ENCODE measurements at places on chromosomes 1 and 21.

DNA sequence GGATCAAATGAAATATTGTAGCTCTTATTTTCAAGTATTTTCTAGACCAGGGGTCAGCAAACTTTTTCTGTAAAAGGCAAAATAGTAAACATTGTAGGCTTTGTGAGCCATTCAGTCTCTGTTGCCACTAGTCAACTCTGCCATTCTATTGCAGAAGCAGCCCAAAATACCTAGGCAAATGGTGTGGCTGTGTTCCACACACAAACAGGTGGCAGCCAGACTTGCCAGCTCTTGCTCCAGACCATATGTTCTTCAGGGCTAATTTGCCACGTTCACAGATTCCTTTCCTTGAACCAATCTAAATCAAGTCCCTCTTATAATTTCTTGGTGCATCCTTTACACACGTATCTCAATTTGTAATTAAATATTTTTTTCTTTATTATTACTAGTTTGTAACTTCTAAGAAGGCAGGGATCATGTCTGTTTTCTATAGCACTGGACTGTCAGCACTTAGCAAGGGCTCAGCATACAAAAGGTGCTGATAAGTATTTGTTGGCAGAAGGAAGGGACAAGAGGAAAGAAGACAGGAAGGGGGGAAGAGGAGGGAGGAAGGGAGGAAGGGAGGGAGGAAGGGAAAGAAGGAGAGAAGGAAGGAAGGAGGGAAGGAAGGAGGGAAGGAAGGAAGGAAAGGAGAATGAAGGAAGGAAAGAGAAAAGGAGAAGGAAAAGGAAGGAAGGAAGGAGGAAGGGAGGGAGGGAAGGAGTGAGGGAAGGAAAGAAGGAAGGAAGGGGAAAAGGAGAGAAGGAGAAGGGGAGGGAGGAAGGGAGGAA, 106.5 kb upstream of the EDEM3 start:
- no peak for DNase-seq

- DNase-seq: no peak
Measured at GRCh38 chr1:156259805-156260204, 11.9 kb upstream of the PAQR6 start.

GRCh38 chr1:98053471-98054366, 132.9 kb upstream of the DPYD start:
- DNase-seq: no peak

DNA sequence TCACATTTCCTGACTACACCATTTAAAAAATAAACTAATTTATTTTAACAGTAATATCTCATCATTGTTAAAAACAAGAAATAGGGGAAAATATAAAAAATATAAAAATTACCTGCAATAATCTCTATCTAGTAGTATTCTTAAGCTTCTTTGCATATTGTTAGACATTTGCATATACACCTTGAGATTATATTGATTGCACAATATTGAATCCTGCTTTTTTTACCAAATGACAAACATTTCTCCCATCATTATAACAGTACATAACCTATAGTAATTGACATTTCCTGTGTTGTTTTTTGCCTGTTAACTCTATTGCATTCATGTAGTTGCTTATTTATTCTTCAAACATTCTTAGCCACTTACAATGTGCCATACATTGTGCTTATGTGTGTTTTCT, 11.7 kb upstream of the CR1L start:
- no peak for DNase-seq
